Retina (tissue), 1 donor: ENCODE measurements at places on chromosomes 1 and 21.

GRCh38 chr1:21289700-21290545 lies at the start of gene ECE1:
Gene ECE1 (minus strand): TSS chr1:21290463. CDS start chr1:21290414, 49 bp downstream.
- peak; percentile 58 for DNase-seq

- DNase-seq, result no peak
These were observed 42.2 kb downstream of the SLC19A1 start for GRCh38 chr21:45499970-45500577.

DNA sequence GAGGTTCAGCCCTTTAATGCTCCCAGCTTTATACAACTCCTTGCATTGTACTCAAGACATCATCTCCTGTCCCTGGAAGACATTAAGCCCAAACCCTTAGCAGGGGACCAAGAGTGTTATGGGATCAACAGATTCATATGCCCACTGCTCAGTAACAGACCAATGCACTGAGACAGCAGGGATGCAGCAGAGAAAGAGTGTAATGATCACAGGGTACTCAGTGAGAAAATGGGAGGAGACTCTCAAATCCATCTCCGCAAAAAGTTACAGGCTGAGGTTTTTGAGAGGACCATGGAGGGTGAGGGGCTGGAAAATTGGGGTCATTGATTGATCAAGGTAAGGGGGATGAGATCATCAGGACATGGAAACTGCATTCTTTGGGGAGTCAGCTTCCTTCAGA lies 96.2 kb downstream of the MATN1 start:
- no peak for DNase-seq

GRCh38 chr1:63674238-63674864 lies 81.1 kb downstream of the PGM1 start:
- peak; percentile 65 for DNase-seq

DNA sequence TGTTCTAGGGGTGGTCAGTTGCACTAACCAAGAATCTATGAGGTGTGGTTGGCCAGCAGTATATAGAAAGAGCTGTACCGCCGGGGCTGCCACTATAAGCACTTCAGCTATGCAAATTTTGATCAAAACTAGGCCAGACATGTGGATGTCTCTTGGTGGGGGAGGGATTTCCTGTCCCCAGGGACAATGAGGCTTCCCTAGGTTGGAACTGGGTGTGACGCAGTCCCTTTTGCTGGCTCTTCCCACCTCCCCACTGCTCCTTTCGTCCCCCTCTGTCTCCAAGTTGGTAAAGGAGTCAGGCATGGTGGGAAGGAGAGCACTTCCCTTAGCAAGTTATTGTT lies 13.6 kb downstream of the SDCCAG8 start:
- DNase-seq, result no peak

DNA sequence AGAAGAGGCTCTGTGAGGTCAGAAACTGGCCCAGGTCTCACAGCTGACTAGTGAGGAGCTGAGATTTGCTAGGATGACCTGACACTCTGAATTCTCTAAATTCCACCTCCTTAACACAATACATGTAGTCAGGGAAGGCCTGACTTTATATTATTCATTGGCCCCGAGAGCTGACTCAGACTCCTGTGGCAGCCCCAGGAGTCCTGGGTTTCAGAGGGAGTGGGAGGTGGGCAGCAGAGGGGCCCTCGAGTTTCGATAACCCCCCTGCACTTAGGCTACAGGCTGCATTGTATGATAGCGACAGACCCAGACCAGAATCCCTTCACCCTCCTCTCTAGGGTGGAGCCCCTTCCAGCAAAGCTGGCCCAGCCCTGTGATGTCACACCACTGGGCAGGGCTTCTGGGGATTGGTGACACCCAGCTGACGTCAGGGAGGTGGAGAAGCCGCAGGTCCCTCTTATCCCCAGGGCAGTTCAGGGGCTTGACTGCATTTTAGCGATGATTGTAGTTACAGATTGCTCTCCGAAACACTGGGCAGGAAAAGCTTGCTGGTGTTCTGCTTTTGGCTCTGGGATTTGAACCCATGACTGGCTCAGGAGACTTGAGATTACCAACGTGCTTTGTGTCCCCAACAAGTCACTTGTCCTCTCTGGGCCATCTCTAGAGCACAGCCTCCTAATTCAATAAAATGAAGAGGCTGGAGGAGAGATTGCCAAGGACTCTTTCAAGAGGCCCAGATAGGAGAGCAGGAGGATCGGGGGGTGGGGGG lies 17.0 kb upstream of the GPR37L1 start:
- no peak for DNase-seq

GRCh38 chr1:180611016-180611930 lies 20.5 kb upstream of the XPR1 start:
- no peak for DNase-seq

DNA sequence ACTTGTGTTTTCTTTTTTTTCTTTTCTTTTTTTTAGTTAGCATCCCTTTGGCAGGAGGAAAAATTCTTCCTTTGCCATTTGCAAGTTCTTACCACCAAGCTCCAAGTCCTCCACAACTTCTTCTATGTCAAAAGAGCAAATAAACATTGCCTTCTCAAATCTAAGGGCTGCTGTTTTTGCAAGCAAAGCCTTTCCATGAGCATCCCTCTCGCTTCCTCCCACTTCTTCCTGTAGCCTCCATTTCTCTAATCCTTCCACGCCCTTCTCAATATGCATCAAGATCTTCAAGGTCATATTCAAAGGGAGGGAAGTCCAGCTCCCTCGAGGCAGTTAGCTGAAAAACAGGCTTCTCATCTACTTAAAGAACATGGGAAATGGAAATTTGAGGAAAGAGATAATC lies 147.1 kb downstream of the ADSS2 start:
- no peak for DNase-seq

GRCh38 chr21:39842741-39843459 lies 24.3 kb upstream of the PCP4 start:
- DNase-seq, result peak; percentile 58

DNA sequence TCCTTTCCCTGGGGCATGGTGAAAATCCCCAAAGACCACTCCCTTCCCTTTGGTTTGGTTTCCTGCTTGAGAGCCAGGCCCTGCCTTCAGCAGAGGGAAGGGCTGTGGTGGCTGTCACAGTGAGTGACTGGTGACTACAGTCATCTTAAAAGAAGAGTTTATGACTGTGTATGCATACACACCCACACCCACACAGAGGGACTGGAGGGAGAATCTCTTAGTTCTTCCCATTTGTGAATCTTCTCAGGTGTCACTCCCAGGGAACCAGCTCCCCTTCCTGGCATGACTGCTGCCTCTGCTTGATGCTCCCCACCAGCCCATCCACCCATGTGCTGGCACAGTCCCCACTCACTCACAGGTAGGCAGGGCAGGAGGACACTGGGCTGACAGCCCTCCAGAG lies 3.9 kb upstream of the KCNA2 start:
- no peak for DNase-seq

DNA sequence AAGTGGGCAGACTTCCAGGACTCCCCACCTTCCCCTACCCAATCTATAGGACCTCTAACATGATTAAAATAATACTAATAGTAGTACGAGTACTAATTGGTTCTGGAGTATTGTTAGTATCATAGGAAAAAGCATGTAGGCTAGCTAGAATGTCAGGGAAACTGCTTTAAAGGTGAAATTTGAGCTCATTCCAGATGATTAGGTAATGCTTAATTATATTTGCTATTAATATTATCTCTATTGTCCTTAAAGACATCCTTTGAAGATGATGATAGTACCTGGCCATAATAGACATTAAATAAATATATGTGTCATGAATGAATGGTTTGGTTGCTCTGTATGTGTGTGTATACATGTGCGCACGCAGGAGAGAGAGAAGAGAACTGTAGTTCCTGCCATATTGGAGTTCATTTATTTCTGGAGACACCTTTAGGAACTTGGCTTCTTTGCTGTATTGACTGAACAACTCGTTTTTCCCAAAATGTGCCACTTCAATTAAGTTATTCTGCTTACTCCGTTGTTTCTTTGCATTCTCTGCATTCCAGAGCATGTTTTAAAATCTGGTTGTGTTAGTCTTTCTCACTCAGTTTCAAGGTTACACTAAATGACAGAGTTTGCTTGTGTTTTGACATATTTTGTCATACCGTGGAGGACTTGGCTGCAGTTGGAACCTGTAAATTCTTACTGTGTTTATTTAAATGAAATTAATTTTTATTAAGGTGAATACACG lies 117.1 kb downstream of the OSBPL9 start:
- no peak for DNase-seq

GRCh38 chr1:202306535-202307345 lies 35.0 kb downstream of the UBE2T start:
- DNase-seq, result peak; percentile 54

DNA sequence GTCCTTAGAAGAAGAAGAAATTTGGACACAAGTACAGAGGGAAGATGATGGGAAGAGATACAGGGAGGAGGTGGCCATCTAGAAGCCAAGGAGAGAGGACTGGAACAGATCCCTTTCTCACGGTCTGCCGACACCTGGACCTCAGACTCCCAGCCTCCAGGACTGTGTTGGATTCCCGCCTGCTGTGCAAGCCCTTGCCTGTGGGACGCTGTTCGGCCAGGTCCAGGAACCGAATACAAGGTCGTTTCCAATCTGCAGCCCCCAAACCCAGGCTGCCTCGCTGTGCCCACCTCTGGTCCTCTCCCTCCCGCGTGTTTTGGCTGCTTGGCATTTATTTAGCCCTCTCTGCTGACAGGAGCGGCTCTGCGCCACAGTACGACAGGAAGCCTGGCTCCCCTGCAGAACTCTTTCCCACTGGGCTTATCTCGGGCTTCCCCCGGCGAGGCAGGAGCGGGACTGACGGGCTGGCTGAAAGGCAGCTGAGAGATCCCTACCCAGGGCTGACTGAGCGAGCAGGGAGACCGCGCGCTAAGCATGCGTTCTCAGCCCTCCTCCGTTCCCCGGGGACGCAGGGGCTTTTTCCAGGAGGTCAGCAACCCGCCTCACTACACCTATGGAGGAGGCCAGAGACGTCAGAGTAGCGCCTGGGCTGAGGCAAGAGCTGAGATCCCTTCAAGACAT lies 238.4 kb downstream of the TNR start:
- DNase-seq, result peak; percentile 49

DNA sequence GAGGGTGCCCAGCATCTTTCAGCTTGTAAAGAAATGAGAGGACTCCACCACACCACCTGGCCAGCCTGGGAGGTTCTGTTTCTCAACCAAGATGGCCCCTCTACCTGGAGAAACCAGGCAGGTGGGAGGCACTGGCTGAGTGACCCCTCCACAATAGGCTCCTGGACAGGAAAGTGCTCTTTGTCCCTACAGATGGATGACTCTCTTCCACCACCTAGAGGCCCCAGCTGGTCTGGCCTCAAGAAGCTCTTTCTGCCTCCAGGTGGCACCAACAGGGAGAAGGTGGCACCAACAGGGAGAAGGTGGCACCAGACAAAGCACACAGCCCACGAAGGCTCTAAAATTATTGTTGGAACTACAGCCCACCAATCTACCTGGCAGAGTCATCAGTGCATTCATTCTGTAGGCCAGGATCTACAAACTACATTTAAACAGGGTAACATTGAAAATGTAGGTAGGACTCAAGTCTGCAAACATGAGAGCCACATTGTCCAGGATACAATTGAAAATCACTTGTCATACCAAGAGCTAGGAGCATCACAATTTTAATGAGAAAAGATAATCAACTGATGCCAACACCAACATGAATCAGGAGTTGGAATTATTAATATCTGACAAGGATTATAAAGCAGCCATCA lies 14.4 kb downstream of the TMPRSS3 start:
- no peak for DNase-seq

- no peak for DNase-seq
These were observed 85.3 kb downstream of the SEC16B start for GRCh38 chr1:177884479-177885021.

GRCh38 chr1:38848071-38848470 lies 11.5 kb downstream of the RRAGC start:
- DNase-seq, result no peak

DNA sequence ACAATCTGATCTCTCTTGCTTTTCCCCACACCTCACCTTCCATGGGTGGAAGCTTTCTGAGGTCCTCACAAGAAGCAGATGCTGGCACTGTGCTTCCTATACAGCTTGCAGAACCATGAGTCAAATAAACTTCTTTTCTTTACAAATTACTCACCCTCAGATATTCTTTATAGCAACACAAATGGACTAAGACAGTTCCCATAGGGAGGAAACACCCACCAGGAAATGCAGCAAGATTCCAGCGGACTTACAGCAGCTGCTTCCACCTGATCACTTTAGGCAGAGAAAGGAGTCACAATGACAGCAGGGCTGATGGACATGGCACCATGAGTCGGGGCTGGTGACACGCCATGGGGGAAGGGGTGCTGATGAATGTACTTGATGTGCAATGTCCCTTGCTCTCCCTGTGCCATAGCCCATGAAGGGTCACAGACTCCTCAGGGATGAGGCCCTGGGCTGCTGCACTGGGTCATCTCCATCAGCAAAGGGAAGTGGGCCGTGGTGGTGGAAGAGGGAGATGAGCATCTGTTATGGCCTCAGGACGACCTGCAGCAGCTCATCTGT lies 53.9 kb downstream of the PRSS38 start:
- no peak for DNase-seq

DNA sequence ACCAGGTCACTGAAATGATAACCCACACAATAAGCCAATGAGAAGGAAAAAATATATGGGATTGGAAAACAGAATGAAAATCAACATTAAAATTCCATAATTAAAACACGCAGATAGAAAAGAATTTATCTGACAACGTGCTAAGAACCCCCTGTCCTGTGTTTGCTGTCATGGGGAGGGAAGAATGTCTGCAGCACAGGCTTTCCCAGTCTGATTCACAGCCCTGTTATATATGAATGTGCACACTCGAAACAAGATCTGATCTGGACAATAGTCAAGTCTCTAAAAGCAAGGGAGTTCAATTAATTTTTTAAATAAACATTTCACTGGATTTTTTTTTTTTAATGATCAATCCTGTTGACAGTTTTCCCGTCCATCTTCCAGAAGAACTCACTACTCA lies 220.0 kb downstream of the RERE start:
- no peak for DNase-seq

GRCh38 chr1:12148958-12149790 lies 17.6 kb upstream of the TNFRSF1B start:
- DNase-seq, result no peak
